ENCODE measurements at places on chromosomes 6 and 20.
A peak's percentile ranks its signal among the peaks of the same experiment; 100 is the strongest.

GRCh38 chr6:154154389-154154967, 115.4 kb downstream of the OPRM1 start:
- DNase-seq = peak; percentile 61

DNA sequence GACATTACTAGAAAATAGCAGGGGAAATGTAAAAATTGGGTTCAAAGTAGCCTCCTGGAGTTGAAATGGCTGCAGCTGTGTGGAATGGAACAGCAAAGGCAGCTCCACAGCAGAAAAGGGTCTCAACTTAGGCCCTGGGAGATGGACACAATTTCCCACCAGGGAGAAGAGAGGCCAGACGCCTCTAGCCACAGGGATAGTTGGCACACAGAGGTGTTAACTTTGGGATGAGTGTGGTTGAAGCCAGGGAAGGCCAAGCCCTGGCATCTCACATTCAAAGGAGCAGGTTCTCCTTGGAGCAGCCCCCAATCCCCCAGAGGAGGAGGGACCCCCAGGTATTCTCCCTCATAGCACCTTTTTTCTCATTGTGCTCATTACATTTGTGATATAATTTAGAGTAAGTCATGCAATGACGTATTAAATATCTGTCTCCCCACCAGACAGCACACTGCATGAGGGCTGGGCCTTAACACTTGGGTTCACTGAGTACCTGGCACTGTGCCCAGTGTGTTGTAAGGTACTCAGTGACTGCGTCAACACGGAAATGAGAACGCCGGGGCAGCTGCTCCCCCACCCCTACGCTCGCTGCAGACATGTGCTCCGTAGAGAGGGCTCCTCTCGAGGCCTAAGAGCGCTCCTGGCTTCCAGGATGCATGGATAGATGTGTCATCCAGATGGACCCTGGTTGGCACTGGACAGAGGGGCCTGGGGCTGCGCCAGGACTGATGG, 76.0 kb upstream of the CD93 start:
- no peak for DNase-seq

DNA sequence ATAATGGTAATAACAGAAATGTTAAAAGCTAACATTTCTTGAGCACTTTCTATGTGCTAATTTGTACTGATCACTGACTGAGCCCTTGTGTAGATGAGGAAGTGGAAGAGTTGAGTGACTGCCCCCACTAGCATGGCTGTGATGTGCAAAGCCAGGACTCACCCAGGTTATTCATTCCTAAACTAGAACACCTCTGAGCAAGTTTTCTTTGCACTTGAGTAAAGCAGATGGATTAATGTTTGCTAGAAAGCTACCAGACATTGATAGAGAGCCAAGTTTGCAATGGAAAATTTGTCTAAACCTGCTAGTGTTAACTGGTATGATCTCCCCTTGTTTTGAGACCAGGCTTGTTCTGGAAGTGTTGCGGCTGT, 467.4 kb upstream of the PLCB4 start:
- DNase-seq = no peak

- no peak for DNase-seq
Measured at GRCh38 chr20:51597389-51598231, 55.1 kb upstream of the NFATC2 start.

GRCh38 chr6:75719133-75719532, 29.9 kb upstream of the MYO6 start:
- DNase-seq = no peak

- no peak for DNase-seq
Measured at GRCh38 chr6:85772641-85773040, 130.0 kb upstream of the SYNCRIP start.

GRCh38 chr20:43840382-43841070, 74.1 kb upstream of the TOX2 start:
- no peak for DNase-seq

DNA sequence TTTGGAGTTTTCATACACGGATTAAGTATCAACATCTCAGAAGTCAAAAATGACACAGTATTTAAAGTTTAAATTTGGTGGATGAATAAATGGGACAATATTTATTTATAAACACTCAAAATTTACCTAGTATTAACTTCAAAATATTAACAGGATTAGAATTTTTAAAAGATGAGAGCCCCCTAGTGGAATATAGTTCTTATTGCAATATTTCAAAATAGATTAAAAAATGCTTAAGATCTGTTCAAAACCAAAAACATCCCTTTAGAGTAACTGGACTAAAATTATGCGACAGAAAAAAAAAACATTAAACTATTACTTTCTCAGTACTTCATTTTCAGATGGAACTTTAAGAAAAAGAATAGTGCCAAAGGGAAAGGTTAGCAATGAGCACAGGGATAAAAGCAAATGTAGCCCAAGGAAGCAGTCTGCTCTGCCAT, 56.6 kb downstream of the SNX14 start:
- DNase-seq = no peak
